ENCODE measurements at places on chromosomes 12 and 14.

GRCh38 chr12:116777245-116777644, 39.1 kb downstream of the RNFT2 start:
- DNase-seq, result no peak

- no peak for DNase-seq
Observed at GRCh38 chr12:94801745-94802144, 151.4 kb upstream of the TMCC3 start.

DNA sequence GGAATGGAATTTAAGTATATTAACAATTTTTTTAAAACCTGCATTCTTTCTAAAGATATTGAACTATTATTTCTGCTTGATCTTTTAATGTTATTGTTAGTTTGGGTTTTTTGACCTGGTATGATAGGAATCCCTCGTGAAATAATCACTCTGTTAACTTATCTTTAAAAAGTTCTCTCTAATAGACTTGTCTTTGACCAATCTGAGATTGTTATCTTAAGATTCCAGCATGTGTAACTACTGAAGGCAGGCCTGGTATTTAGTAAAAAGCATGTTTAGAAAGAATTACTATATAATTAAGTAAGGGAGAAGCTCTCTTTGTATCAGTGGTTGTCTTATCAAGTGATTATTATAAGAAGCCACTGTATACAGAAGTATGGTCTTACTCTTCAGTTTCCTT, 4.8 kb downstream of the TMTC2 start:
- DNase-seq, result no peak

GRCh38 chr12:50201987-50202521, 34.9 kb upstream of the CERS5 start:
- no peak for DNase-seq

Data from substantia nigra (tissue), 51 donors.